ENCODE measurements at places on chromosomes 16 and 17. TPM values are rescaled to one million over a fixed set of nuclear protein-coding genes. Genes with fewer than 3 reads are reported as not detected.
A peak's percentile ranks its signal among the peaks of the same experiment; 100 is the strongest.

DNA sequence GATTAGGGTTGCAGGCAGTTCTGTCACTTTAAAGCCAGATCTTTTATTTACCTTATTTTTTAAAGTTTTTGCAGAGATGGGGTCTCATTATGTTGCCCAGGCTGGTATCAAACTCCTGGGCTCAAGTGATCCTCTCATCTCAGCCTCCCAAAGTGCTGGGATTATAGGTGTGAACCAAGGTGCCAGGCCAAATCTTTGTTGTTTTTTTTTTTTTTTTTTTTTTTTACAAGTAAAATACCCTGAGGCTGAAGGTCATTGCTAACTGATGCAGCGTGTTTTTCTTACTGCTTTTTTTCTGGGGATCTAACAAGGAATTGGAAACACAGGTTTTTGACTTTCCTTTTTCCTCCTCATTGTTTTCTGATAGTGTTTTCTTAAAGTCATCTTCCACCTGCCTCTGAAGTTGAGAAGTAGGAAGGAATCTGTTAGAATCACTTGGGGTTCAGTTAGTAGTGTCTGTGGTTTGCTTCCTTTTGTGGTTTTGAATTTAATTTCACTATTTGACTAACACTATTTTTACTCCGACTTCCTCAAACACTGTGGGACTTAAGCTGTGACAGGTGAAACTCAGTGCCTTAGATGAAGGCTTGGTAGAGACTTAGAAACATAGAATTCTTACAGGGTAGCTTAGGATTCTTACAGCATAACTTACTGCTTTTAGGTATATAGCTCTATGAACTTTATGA is 22.2 kb downstream of the CLTC start:
- no peak for DNase-seq

HAS3 gene
- 8.2 TPM for total RNA-seq

MYH3 gene
- total RNA-seq = 2.8 TPM

DNA sequence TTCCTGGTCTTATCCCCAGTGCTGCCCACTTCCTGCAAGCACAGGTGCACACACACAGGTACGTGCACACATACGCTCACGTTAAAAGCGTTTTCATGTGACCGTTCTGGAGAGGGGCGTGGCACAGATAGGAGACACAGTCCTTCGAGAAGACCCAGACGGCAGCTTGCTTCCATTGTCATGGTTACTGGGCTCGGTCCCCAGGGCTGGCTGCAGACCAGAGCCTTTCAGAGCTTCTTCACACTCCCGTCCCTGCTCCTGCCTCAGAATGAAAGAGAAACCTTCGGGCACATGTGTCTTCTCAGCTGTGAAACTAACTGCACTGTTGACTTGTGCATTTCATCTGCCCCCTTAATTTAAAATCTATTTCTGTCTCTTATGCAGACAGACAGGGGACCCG is 154.2 kb downstream of the PITPNC1 start:
- DNase-seq = no peak

GRCh38 chr17:15124746-15125145 is 140.4 kb downstream of the PMP22 start:
- no peak for DNase-seq

DNA sequence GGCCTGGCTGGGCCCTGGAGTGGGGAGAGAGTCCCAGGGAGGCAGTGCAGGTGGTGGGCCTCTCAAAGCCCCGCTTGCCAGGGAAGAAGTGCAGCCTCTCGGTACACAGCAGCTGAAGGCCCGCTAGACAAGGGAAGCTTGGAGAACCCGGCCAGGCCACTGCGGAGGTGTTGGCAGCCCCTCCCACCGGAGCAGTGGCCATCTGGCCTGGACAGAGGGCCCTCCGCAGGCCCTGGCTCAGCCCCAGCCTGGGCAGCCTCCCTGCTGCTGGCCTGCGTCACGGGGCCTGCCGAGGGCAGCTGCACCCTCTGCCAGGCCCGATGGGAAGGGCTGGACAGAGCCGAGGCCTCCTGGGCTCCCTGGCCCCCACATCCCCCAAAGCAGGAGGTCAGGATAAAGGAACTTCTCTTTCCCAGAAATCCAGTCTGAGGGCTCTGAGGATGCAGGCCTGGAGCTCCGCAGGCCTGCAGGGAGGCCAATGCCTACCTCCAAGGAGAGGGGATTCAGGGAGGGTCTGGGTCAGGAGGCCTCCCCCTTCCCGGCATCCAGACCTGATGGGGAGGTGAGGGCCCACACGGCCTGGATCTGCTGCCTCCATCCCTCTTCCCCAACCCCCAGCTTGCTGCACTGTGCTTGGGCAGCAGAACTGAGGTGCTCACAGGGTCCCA is 4.3 kb downstream of the SPPL2C start:
- DNase-seq = no peak

GRCh38 chr17:49132699-49133364 is at the start of gene B4GALNT2:
B4GALNT2 (plus strand) TSS chr17:49132769; CDS start chr17:49132793, 24 bp downstream.
- DNase-seq = peak; percentile 66

- DNase-seq = no peak
Observed at GRCh38 chr17:55281649-55282378, 17.1 kb downstream of the HLF start.

DNA sequence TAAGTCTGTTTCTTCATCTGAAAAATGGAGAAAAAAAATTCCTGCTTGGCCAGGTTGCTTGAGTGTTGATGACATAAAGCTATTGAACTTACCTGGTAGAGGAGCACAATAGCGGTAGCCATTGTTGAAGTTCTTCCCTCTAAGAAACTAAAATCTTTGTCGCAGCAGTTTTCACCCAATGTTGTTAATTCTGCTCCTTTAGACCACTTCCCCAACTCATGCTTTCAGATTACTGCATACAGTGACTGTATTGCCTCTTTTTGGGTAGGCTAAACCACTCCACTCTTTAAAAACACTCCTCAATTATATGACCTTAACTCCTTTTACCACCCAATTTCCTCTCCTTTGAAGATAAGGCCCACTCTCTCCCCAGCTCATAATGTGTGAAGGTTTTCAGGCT is 35.7 kb upstream of the CCL2 start:
- no peak for DNase-seq

All from upper lobe of right lung (tissue), 1 donor.